ENCODE measurements at places on chromosomes 5 and 9. TPM values are rescaled to one million over a fixed set of nuclear protein-coding genes. Genes with fewer than 3 reads are reported as not detected.

PPP1R2B gene
- total RNA-seq: not detected

GRCh38 chr5:83924891-83925290 lies 204.2 kb upstream of the HAPLN1 start:
- no peak overlapping the region for H3K4me3 ChIP-seq
- no peaks in the 10 kb centered on the region for H3K36me3 ChIP-seq
- H3K27ac ChIP-seq: no peak overlapping the region
- no peaks in the 10 kb centered on the region for H3K4me1 ChIP-seq
- no peak for DNase-seq

DNA sequence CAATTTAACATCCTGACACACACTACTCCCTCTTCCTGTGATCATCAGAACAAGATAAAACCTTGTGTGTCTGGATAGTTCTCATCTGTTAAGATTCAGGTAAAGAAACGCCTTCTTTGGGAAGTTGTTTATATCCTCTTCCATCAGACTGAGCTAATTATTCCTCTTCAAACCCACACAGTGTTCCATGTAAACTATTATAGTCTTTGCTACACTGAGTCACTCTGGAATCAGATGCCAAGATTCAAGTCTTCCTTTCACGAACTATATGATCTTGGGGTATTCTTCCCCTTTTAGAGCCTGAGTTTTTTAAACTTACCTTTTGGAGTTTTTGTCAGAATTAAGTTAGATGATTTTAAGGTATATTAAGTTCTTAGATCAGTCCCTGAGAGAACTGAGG lies 2.0 kb downstream of the OR1J1 start:
- no peaks in the 10 kb centered on the region for H3K4me1 ChIP-seq
- H3K4me3 ChIP-seq: no peak overlapping the region
- peaks cover 21% of the 10 kb centered on the region for H3K27me3 ChIP-seq
- DNase-seq: no peak
- H3K36me3 ChIP-seq: no peaks in the 10 kb centered on the region

- no peak overlapping the region for H3K27ac ChIP-seq
- peaks cover 20% of the 10 kb centered on the region for H3K4me1 ChIP-seq
- no peak overlapping the region for H3K4me3 ChIP-seq
- H3K27me3 ChIP-seq: no peaks in the 10 kb centered on the region
- no peak for DNase-seq
Measured at GRCh38 chr5:118984602-118985001, 3.7 kb downstream of the DTWD2 start.

GRCh38 chr9:106072421-106072820 lies 378.1 kb downstream of the TMEM38B start:
- no peaks in the 10 kb centered on the region for H3K27me3 ChIP-seq
- no peak overlapping the region for H3K27ac ChIP-seq
- DNase-seq: no peak
- H3K4me1 ChIP-seq: no peaks in the 10 kb centered on the region

GRCh38 chr5:67771791-67772190 lies 443.8 kb upstream of the PIK3R1 start:
- H3K36me3 ChIP-seq: no peaks in the 10 kb centered on the region
- DNase-seq: no peak
- H3K4me1 ChIP-seq: no peaks in the 10 kb centered on the region
- no peak overlapping the region for H3K4me3 ChIP-seq

GRCh38 chr9:91825422-91825821 lies 124.6 kb downstream of the ROR2 start:
- H3K27ac ChIP-seq: peak overlapping the region; percentile 6
- no peaks in the 10 kb centered on the region for H3K4me1 ChIP-seq
- no peaks in the 10 kb centered on the region for H3K36me3 ChIP-seq
- H3K4me3 ChIP-seq: no peak overlapping the region

GRCh38 chr5:149583394-149583793 lies 2.1 kb downstream of the ARHGEF37 start:
- H3K4me3 ChIP-seq: no peak overlapping the region
- peak overlapping the region; percentile 13 for H3K27ac ChIP-seq
- H3K36me3 ChIP-seq: no peaks in the 10 kb centered on the region
- no peaks in the 10 kb centered on the region for H3K27me3 ChIP-seq
- no peak for DNase-seq

Measured in adrenal gland (tissue), 19 donors.